ENCODE measurements at places on chromosomes 16 and 17. TPM values are rescaled to one million over a fixed set of nuclear protein-coding genes. Genes with fewer than 3 reads are reported as not detected.

The ACLY gene
- total RNA-seq = 104 TPM

The KRTAP3-1 gene
- not detected for total RNA-seq

The SKAP1 gene
- total RNA-seq = 34.8 TPM

The TMEM114 gene
- not detected for total RNA-seq

The KRTAP9-2 gene
- total RNA-seq = not detected

The ARHGAP44 gene
- total RNA-seq = 8.4 TPM

The HES7 gene
- total RNA-seq = 0.25 TPM

The SERPINF2 gene
- 30.6 TPM for total RNA-seq

The TLCD3B gene
- total RNA-seq = not detected

The COG8 gene
- 49.5 TPM for total RNA-seq

The TPSG1 gene
- total RNA-seq = 3.4 TPM

The MPV17L gene
- total RNA-seq = 11.8 TPM

The MT1G gene
- 33.6 TPM for total RNA-seq

The CDYL2 gene
- 27.3 TPM for total RNA-seq

The KRTAP3-2 gene
- not detected for total RNA-seq

The NDRG4 gene
- 5.7 TPM for total RNA-seq

The CDH8 gene
- 0.19 TPM for total RNA-seq

The PRRT2 gene
- total RNA-seq = 1.9 TPM

The TEKT1 gene
- 0.06 TPM for total RNA-seq

The CCL8 gene
- not detected for total RNA-seq

The SLC25A10 gene
- total RNA-seq = 19.9 TPM

Data from kidney (tissue), 22 donors.